ENCODE measurements at places on chromosomes 1 and 21.

DNA sequence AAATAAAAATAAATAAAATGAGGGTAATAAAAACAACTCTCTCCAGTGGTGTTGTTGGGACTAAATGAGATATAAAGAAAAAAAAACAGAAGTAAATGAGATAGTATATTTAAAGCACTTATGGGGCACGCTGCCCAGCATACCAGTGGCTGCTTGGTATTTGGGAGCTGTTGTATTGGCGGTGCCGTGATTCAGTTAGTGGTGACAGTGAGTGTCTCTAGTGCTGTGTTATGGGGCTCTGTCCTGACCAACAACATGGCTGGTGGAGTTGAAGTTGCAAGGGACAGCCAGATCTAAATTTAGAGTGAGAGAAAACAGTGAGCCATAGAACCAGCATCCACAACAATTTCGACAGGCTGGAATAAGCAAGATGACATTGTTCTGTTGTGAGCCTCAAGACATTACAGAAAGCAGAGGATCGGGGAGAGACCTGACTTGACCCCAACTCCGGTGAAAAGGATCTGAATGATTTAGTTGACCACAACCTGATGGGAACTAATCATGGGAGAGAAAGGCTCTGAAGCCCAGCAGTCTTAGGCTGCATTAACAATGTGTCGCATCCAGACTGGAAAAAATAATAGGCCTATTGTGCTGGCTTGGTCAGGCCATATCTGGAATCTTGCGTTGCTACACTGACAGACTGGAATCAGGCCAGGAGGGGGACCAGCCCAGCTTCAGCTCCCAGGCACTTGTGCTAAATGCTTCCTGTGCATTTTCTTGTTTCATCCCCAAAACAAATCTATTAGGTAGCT lies 2.4 kb upstream of the MFSD2A start:
- DNase-seq: no peak

DNA sequence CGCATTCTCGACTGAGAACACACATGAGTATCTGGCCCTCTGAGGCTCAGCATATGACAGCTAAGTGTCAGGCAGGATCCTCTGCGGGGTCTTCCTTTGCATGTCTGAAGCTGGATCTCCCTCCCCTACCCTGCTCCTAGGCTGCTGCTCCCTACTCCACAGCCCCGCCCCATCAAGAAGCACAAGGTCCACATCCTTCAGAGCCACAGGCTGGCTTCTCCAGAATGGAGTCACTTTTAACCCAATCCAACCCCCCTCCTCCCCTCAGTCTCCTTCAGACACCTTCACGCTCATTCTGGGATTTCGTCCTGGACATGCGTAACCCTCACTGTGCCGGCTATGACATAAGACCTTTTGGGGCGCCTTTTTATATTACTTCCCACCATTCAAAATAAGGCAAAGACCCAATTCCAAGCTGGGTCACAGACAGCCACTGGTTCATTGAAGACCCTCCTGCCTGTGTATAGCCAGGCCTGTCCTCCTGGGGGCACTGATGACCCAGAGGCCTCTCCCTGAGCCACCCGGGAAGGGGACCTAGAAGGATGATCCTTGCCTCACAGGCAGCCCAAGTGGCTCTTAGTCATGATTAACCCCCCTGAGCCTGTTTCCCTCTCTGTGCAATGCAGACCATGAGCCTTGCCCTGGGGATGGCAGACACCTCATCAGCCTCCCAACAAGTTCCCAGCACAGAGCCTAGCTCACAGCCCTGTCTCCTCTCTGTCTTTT lies 4.7 kb downstream of the ADGRB2 start:
- DNase-seq: no peak

- DNase-seq: no peak
These were observed 61.7 kb upstream of the USP24 start for GRCh38 chr1:55276671-55277376.

- DNase-seq: no peak
These were observed 141.0 kb upstream of the NGF start for GRCh38 chr1:115479055-115479482.

- DNase-seq: no peak
These were observed 152.7 kb upstream of the NEGR1 start for GRCh38 chr1:72435025-72435424.

Data from left forelimb (tissue), 1 donor.